Naive B cell (primary cell): ENCODE measurements at places on chromosomes 12 and 14.

DNA sequence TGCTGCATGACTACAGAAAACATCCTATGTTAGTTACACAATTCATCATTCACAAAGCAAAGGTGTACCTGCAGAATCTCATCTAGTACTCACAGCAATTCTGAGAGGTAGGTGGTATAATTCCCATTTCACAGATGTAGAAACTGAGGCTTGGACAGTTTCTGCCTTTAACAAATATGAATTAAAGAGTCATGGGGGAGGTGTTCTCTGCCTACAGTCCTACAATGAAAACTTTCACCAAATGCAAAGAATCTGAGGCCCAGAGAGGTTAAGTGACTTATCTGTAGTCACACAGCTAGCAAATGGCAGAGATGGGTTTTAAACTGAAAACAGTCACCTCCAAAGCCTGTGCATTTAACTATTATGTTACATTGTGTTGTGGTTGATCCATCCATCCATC lies 171.6 kb upstream of the WSCD2 start:
- no peak for DNase-seq

DNA sequence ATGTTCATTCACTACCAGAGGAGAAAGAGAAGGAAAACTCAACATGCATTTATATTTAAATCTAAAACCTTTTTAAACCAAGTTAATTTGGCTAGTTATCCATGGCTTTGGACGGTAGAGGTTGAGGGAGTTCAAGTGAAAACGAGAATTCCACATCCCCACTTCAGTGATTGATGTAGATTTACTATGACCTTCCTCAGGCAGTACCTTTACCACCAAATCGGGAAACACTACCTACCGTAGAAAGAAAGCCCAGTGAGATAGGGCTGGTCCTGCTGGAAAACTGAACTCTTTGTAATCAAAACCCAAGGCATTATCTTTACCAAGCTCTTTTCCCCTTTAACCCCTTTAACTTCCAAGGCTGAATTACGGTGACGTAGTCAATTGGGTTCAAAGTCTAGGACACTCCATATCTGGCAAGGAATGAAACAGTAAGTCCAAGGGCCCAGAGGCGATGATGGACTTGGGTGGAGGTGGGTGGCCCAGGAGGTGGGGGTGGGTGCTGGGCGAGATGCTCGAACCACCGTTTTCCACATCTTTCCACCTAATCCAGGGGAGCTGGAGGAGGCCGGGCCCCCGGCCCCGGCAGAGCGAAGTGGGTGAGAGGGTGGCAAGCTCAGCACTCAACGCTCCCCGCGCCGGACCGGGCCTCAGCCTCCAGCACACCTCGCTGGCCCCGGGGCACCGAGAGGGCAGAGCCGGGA lies 618 bp downstream of the SEC23A start:
- no peak for DNase-seq

GRCh38 chr14:55077170-55078151 lies 26.0 kb downstream of the MAPK1IP1L start:
- no peak for DNase-seq

GRCh38 chr14:68236582-68237458 lies 417.2 kb downstream of the RAD51B start:
- no peak for DNase-seq

DNA sequence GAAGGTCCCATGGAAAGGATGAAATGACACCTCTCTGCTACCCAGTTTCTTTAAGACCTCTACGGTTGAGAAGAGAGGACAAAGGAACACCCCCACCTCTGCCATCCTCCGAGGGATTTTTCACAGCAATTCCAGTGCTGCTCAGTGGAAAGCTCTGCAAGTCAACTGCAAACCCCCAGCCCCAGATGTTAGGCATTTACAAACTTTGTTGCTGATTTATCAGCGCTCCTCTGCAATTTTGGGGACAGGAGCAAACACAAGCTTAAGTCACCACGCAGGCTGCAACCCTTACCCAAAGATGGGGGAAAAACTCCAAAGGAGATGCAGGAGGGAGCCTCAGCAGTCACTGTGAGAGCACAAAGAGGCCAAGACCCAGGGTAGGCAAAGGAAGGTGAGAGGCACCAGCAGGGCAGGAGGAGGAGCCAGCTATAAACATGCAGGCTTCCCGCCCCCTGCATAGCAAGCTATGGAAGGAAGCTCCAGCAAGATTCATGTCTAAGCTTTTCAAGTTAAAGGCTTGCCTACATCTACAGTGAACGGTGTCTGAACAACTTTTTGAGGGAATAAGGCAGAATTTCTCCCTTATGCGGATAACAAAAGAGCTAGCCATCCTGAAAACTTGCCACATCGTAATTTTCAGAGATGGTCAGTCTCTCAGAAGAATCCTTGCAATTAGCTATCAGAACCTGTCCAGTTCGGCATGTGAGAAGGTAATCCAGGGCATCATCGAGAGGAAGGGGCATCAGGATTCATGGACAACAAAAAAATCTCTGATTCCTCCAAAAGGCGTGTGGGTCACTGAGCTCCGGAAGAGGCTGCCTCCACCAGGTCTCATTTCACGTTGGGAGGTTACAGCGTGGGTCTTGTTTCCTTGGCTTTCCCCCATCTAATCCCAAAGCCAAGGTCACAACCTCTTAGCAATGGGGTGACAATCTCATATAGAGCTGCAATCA lies 3.9 kb downstream of the CTDSP2 start:
- DNase-seq = no peak

- no peak for DNase-seq
Measured at GRCh38 chr12:121918679-121919038, 267 bp downstream of the CFAP251 start.

DNA sequence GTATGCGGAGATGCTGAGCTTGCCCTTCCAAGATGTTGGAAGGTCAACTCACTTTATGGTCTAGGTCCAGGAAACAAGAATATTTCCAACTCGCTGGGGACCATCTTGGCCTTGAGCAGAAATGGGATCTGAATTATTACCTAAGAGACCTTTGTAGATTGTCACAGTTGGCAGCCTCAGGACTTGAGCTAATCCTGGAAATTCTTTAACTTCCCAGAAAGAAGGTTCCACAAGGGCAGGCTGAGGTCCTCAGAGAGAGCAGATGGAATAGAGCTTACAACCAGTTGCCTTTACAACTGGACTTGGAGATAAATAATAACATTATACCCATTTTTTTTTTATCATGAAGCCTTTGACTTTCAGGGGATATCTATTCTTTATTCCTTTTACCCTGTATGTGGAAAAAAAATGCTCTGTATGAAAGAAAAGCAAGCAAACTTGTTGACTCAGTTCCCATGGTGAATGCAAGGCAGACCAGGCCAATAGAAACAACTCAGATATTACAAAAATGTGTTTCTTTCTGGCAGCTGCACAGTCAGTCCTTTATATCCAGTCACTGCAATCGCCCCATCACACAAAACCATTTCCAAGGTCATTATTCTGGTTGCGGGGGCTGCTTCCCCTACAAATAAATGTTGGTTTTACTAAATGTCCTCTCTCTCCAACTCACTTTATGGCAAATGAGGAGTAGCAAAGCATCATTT lies 401.4 kb downstream of the ZFP36L1 start:
- DNase-seq = no peak

GRCh38 chr12:121800694-121801594 lies 2.9 kb upstream of the SETD1B start:
- peak; percentile 61 for DNase-seq

DNA sequence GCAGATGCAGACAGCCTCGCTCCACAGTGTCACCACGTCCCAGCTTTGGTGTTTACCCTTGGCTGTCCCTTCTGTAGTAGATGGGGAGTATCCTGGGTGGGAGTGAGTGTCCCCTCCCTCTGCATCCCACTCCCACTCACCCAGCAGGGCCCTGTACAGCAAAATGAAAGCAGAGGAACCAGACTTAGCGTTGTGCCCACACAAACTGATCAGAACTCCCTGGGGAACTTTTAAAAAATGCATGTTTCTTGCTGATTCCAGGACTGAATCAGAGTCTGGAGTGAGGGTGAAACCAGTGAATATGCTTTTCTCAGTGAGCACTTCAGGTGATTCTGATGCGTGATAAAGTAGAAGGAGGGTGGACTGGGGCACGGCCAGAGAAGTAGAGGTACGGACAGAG lies 2.9 kb downstream of the ACVRL1 start:
- DNase-seq = no peak

GRCh38 chr14:105075379-105076295 lies 10.4 kb upstream of the GPR132 start:
- peak; percentile 74 for DNase-seq

DNA sequence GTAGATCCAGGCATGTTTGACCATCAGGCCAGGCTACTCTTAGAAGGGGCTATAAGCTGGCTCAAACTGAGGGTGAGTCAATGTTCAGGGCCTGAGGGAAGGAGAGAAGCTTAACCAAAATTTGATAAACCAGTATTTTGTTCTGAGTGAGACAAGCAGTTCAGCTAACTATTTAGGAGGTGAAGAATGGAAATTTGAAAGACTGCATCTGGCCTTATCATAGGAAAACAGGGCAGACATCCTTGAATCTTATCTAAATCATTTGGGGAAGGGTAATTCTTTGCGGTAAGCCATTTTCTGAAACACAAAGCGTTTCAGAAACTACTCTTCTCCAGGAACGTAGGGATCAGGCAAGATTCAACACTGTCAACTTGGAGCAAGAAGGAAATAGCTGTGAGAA lies 447.2 kb downstream of the SOX5 start:
- DNase-seq = no peak

GRCh38 chr14:20866963-20867362 lies 24.2 kb upstream of the RNASE3 start:
- no peak for DNase-seq

- DNase-seq = no peak
Measured at GRCh38 chr14:51044961-51045360, 49.9 kb downstream of the TRIM9 start.

- DNase-seq = no peak
Measured at GRCh38 chr14:50320283-50320682, 8.2 kb downstream of the DMAC2L start.

DNA sequence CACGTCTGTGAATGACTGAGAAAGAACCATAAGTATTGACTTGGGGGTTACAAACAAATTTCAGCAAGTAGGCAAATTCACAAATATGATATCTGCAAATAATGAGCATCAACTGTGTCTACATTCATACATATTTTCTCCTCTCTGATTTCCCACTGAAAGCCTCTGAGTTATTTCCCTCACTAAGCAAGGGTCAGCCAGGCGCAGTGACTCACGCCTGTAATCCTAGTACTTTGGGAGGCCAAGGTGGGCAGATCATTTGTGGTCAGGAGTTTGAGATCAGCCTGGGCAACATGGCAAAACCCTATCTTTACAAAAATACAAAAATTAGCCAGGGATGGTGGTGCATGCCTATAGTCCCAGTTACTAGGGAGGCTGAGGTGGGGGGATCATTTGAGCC lies 80.8 kb downstream of the SLC25A21 start:
- no peak for DNase-seq
